ENCODE measurements at places on chromosomes 11 and 22.
A peak's percentile ranks its signal among the peaks of the same experiment; 100 is the strongest.

DNA sequence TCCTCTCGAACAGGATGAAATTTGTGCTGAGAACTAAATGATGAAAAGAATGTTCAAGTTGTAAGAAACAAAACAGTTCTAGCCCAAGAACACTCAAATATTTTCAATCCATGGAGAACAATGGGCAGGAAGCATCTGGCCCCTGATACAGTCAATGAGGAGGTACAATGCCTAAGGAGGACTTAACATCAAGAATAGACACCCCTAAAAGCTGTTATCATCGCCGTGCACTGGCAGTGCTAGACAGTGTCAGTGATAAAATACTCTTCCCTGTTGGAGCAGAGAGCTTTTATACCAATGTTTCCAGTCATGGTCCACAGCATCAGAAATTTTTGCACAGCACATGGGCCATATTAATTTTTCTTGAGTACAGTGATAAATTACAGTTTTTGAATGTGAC, 20.2 kb upstream of the VSTM5 start:
- no peak overlapping the region for H3K4me3 ChIP-seq
- H3K27ac ChIP-seq: no peak overlapping the region
- no peaks in the 10 kb centered on the region for H3K4me1 ChIP-seq
- peaks cover 13% of the 10 kb centered on the region for H3K27me3 ChIP-seq

- H3K27ac ChIP-seq: no peak overlapping the region
- no peak overlapping the region for H3K4me3 ChIP-seq
- no peaks in the 10 kb centered on the region for H3K36me3 ChIP-seq
Observed at GRCh38 chr11:11513422-11513821, 108.4 kb downstream of the GALNT18 start.

- no peaks in the 10 kb centered on the region for H3K36me3 ChIP-seq
- no peaks in the 10 kb centered on the region for H3K27me3 ChIP-seq
- no peaks in the 10 kb centered on the region for H3K4me1 ChIP-seq
- no peak for DNase-seq
- no peak overlapping the region for H3K27ac ChIP-seq
Observed at GRCh38 chr11:80846979-80847378, 1406.1 kb upstream of the TENM4 start.

DNA sequence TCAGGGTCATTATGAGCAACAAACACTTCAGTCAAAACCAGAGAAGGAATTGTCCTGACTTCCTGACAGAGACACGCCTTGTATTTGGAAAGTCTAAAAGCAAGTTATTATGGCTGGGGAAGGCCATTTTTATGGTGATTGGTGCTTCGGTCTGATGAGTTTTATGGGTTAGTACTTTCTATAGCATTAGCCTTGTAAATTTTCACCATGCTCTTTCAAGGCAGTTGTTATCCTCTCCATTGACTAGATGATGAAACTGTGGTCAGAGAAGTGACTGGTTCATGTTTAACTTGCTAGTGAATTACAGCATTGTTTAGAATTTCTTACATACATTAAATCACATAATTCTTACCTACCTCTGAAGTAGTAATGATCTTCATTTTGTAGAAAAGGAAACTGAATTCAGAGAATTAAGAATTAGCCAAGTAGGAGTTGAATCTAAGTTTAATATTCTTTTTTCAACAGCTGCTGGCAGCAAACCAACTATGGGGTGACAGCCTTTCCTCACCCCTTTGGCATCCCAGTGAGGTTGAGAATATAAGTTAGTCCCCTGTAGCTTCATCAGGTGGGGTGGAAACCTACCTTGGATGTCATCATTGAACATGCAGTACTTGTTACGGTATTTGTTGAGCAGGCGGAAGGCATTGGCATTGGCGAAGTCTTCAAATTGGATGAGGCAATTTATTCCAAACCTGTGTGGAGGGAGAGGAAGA, 90.0 kb downstream of the CCDC81 start:
- H3K27ac ChIP-seq: no peak overlapping the region
- H3K4me1 ChIP-seq: peaks cover 3% of the 10 kb centered on the region
- DNase-seq: no peak
- H3K4me3 ChIP-seq: no peak overlapping the region
- H3K36me3 ChIP-seq: no peaks in the 10 kb centered on the region

- DNase-seq: no peak
- no peak overlapping the region for H3K4me3 ChIP-seq
- H3K27me3 ChIP-seq: no peaks in the 10 kb centered on the region
- H3K27ac ChIP-seq: no peak overlapping the region
- peaks cover 70% of the 10 kb centered on the region for H3K4me1 ChIP-seq
- peaks cover 7% of the 10 kb centered on the region for H3K36me3 ChIP-seq
Observed at GRCh38 chr22:40213478-40213877, 35.8 kb downstream of the TNRC6B start.

GRCh38 chr22:49589301-49589700, 238.4 kb downstream of the BRD1 start:
- no peak for DNase-seq
- H3K4me3 ChIP-seq: no peak overlapping the region
- H3K27ac ChIP-seq: no peak overlapping the region
- H3K27me3 ChIP-seq: no peaks in the 10 kb centered on the region
- H3K36me3 ChIP-seq: no peaks in the 10 kb centered on the region

GRCh38 chr11:132051704-132052103, 681.3 kb downstream of the NTM start:
- H3K4me3 ChIP-seq: no peak overlapping the region
- H3K4me1 ChIP-seq: no peaks in the 10 kb centered on the region
- H3K27ac ChIP-seq: no peak overlapping the region
- no peak for DNase-seq

- no peaks in the 10 kb centered on the region for H3K27me3 ChIP-seq
- peaks cover 60% of the 10 kb centered on the region for H3K36me3 ChIP-seq
- DNase-seq: no peak
- no peak overlapping the region for H3K27ac ChIP-seq
Observed at GRCh38 chr11:66649903-66650302, 11.4 kb downstream of the RBM4 start.

DNA sequence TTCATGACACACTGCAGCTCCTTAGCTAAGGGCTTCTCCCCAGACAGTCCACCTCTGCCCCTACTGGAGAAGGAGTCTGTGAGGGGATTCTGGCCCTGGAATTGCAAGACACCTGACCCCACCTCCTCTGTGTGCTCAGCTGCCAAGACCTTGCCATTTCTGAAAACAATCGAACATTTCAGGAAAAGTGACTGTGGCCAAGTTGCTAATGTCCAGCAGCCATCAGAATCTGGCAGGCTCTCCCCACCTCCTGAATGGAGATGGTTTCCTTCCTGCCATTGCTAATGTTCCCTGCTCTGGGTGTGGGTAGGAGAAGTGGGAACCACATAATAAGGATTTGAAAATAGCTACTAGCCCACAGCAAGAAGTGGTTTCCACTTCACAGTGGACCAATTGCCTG, 127.2 kb upstream of the ALX4 start:
- H3K27me3 ChIP-seq: peaks cover 63% of the 10 kb centered on the region
- H3K4me1 ChIP-seq: no peaks in the 10 kb centered on the region
- no peak overlapping the region for H3K27ac ChIP-seq
- H3K36me3 ChIP-seq: no peaks in the 10 kb centered on the region

GRCh38 chr11:115221461-115222069, 282.6 kb downstream of the CADM1 start:
- H3K4me1 ChIP-seq: peaks cover 51% of the 10 kb centered on the region
- no peak for DNase-seq
- peaks cover 18% of the 10 kb centered on the region for H3K36me3 ChIP-seq
- peaks cover 42% of the 10 kb centered on the region for H3K27me3 ChIP-seq
- peak overlapping the region; percentile 89 for H3K27ac ChIP-seq

Measured in activated CD8-positive, alpha-beta memory T cell treated with anti-CD3 and anti-CD28 coated beads, Interleukin-2, amount 10 ng/mL, durations not matched to agents 7 days and 5 days (primary cell).